ENCODE measurements at places on chromosomes 2 and 18. TPM values are rescaled to one million over a fixed set of nuclear protein-coding genes. Genes with fewer than 3 reads are reported as not detected.

Gene CNTNAP5
- 2.6 TPM for total RNA-seq

Gene FAM237A
- total RNA-seq: not detected

Gene ANKRD30BL
- 1.7 TPM for total RNA-seq

Gene PAX8
- 0.24 TPM for total RNA-seq

DNA sequence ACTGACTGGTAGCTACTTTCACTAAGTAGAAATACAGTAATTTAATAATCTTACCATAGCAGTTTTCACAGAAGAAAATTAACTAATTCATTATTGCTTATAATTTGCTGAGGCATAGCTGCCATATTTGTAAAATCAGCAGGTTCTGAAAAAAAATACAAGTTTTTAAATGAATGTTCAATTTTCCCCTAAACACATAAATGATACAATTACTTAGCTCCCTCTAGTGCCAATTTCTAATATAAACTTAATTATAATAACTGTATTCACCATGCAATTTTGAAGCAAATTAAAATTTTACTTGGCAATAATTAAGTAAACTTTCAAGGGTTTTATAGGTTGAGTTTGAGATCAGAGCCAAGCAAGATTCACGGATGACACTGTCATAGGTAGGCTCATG is 1321.6 kb upstream of the ACVR2A start:
- peak; percentile 8 for DNase-seq

- DNase-seq: no peak
These were observed 305.4 kb downstream of the NCKAP5 start for GRCh38 chr2:133262893-133263292.

- DNase-seq: peak; percentile 36
These were observed 456.3 kb downstream of the DLGAP1 start for GRCh38 chr18:3998698-3999333.

DNA sequence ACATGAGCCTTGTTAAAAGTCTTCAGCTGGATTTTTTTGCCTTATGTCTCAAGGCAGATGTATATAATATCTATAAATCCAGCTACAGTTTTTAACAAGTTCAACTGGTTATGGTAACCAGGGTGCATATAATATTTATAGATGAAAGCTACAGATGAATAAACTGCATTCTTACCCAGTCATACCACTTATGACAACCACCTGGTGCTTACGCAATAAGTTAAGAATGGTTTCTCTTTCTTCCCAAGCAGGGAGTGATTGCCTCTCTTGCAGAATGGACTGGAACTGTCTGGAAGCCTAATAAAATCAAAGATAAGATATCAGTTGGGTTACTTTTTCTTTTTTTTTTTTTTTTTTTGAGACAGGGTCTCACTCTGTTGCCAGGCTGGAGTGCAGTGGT is 19.6 kb downstream of the DHX57 start:
- DNase-seq: no peak

DNA sequence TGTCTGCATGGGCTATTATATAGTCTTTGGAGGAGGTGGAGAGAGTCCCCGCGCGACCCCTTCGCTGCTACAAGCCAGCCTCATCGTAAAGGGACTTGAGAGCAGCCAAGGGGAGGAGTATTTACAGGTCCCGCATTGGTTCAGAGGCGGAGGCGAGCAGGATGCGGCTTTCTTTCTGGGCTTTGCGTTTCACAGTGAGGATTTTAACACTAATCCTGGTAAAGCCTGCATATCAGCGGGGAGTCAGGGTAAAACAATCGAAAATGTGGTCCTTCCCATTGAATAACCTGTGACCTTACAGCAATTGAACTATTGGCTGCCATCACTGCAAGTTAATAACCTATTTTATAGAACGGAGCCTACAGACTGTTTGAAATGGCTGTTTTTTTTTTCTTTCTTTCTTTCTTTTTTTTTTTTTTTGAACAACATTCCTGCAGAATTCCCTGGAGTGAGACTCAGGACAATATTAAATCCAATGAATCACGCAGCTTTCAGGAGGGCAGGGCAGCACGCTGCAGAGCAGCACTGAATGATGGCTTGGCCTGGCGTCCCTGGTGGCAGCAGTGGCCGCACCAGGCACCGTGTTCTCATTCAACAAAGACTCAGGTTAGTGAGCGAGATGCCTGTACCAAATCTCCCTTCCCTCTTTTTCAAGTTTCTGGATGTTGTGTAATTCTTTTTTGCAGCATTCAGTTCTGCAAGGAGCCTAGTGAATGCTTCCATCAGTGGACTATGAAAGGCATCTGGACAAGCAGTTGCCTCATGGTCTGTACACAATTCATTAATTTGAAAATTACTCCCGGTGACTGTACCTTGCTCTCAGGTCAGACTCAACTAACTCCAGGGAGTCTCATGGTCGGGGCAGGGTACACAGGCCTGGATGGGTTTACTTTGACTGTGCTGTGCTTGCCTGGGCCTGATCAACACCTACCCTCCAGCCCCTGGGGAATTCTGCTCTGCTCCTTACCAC is 19.8 kb downstream of the SMIM21 start:
- peak; percentile 48 for DNase-seq

- DNase-seq: no peak
These were observed 1.1 kb downstream of the MYCN start for GRCh38 chr2:15941481-15941850.

GRCh38 chr2:236236559-236237452 is 27.4 kb downstream of the ASB18 start:
- no peak for DNase-seq

GRCh38 chr2:170651624-170652325 is 63.4 kb upstream of the SP5 start:
- DNase-seq: no peak

DNA sequence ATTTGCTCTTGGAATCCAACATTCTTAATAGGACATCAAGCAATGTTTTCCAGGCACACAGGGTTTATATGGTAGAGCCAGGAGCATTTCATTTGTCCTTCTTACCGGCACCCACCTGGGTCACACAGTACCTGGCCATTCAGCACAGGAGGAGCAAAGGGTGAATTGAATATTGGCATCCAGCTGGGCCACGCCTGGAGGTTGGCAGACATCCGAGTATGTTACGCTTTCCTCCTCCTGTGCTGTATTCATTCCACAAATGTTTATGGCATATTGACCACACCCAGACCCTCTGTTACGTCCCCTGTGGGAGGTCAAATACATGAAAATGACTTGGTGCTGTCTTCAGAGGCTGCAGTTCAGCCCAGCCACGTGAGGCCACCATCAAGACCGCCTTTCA is 206.2 kb downstream of the RTP5 start:
- no peak for DNase-seq

DNA sequence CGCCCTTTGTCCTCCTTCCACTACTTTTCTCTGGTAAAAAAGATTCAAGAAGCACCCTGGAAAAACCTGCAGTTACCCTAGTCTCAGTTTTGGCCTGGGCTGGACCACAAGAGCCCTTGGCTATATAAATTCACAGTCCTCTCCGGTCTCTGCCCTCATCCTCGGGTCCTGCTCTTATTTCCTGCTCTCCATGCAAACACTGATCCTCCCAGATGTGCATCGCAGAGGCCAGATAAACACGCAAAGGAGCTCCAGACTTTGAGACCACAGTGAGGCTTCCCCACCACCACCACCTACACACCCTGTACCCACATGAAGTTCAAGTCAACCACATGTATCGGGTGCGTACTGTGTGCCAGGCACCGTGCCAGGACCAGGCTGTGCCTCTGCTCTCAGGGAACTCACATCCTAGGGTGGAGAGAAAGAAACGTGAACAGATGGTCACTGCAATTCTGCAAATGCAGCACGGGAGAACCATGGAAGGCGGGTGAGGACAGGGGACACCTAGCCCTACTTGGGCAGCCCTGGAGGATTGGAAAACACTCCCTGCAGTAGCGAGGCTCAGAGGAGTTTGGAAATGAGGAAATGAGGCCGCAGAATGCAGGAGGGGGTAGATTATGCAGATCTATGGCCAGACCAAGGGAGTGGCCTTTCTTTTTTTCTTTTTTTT is 7.4 kb downstream of the CTDSP1 start:
- DNase-seq: peak; percentile 85

DNA sequence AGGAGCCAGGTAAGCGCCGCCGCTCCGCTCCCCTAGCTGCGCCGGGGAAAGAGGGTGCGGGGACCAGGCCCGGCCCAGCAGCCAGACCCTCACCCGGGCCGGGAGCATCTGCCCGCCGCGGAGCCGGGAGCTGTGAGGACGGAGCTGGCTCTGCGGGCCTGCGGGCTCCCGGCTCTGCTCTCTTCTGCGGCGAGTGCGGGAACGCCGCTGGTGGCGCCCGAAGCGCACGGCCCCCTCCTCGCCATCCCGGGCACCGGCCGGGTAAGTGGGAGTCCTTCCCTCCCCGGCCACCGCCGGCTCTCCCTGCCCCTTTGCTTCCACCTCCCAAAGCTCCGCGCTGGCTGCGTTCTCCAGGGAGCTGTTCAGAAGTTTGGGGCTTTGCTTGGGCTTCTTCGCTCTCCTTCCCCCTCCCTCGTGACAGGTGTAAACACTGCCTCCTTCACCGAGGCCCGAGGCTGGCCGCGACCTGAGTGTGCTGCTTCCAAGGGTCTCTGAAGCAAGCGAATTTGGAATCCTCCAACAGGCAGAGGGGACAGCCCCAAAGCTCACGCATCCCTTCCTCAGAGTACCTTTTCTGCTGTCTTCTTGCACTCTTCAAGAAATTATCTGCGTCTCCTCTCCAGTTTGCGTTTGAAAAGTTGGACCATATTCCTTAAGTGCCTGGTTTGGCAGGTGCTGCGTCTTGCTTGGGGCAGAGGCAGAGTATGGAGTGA is 632 bp downstream of the AFTPH start:
- peak; percentile 36 for DNase-seq

GRCh38 chr18:63097178-63097577 is 222.4 kb downstream of the BCL2 start:
- DNase-seq: peak; percentile 87

DNA sequence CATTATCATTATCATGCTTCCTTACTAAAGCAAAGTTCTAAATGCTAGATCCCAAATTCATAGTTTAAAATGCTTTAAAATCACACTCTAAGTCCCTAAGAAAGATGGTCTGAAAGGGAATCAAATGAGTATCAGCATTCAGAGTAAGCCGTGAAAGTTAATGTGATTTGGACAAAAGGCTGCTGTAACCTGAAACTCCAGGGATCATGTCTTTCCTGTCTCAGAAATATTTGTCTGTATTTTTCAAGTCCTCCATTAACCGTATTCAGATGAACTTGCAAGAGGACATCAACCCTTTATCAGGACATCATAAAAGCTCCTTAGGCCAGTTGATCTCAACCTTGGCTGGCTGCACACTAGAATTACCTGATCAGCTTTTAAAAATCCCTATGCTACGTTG is 324.3 kb upstream of the PKDCC start:
- no peak for DNase-seq

DNA sequence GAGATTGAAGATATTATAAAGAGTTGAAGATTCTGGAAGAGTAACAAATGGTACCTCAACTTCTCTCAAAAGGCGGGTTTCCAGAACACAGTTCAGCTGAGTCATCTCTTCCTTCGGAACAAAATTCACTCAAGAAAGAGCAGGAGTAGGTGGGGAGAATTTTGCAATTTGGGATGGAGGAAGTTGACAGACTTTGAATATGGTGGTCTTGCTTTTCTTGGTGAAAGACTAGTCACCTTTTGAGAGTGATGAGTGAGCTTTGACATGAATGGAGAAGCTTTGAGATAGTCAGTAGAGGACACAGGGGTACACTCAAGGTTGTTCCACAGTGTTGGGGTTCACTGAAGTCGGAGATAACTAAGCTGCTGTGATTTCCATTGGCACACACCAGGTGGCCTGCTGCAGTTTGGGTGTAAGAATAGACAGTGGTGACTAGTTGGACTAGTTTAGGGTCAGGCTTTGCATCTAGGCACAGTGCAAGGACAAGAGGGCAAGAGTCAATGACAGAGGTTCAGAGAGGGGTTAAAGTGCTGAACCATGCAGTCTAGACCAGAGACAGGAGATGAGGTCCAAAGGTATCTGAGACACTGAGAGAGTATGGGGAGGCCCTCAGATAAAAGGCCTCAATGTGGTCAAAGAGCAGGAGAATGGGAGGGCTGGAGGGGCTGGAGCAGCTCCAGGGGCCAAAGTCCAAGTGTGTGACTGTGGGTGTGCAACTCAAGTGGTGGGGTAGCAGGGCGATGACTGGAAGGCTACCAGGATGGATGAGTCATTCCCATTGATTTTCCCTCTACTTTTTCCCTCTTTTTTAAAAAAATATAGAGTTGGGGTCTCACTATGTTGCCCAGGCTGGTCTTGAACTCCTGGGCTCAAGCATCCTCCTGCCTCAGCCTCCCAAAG is 7.7 kb downstream of the CCL20 start:
- DNase-seq: no peak

GRCh38 chr18:34315591-34316352 is 91.1 kb upstream of the NOL4 start:
- DNase-seq: no peak

DNA sequence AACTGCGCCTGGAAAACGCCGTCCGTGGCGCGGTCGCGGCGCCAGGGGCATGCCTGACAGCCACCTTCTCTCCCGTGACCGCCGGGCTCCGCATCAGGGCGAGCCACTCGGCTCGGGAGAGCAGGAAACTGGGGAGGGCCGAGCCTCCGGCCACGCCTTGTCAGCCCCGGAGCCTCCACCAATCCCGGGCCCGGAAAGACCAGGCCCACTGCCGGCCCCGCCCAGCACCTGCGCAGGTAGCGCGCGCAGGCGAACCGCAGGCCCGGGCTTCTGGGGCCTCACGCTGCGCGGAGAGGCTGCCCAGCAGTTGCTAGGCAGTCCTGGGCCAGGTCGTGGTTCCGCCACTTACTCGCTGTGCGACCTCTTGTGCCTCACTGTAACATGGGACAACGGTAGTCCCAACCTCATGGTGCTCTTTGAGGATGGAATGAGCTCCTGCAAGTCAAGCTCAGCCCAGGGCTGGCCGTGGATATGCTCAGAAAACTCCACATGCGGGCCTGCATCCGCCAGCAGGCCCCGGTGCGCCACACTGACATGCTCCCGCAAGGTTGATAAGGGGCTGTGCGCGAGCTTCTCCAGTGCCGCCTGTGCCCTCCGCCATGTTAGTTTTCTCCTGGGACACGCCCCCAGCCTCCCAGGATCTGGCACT is 97.1 kb downstream of the INHBB start:
- DNase-seq: peak; percentile 44

DNA sequence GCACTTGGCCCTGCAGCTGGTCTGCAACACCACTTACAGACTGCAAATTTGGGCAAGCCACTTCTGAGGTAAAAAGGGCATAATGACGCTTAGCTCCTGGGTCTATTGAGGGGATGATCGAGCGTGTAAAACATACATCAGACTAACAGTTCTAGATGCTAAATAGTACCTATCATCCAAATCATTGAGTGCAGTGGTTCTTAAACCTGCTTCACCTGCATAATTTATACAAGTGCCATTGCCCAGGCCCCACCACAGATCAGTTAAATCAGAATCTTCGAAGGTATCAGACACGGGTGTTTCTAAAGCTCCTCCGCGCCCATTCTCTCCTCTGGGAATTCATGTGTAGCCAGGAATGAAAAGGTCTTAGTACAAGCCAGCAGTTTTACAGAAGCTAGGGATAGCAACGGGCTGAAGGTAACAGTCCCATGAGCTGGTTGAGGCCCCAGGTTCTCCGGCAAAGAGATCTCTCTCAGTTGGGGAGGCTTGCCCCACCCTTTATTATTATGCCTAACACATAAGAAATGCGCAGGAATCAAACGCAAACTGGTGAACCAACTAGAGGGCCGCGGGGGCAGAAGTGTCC is 737 bp upstream of the RNF181 start:
- no peak for DNase-seq

Data from umbilical cord (tissue), 2 donors.